Renal pelvis (tissue), 12 donors: ENCODE measurements at places on chromosomes 5 and 9.

- DNase-seq: no peak
These were observed 138.4 kb upstream of the IQGAP2 start for GRCh38 chr5:76264681-76265080.

DNA sequence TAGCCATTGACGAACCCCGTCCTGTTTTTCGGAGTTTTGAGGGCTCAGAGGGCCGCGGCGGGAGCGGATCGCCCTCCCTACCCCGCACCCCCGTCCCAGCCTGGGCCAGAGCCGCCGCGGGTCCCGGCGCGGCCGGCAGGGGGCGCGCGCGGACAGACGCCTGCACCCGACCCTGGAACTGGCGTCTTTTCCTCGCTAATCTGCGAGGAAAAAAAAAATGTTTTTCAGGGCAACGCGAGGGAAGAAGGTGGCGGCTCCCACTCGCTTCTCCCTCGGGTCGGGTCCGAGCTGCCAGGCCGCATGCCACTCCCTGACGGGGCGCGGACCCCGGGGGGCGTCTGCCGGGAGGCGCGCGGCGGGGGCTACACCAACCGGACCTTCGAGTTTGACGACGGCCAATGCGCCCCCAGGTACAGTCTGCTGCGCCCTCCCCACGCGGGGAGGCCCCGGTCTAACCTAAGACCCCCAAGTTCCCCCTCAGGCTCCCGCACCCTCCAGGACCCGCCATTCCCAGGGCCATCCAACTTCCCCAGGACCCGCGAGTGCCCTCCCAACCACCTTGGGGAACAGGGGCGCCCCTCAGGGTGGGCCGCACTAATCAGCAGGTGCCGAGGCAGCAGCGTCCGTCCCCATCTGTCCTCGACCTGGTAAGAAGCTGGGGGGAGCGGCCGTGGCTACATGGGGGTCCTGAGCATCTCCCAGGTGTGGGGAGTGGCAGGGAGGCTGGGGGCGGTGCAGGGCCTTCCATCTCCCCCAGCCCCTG lies at the start of gene KCNT1:
Gene KCNT1, plus strand, starts transcription at position 227 of the 763 bp plus-strand sequence. Its CDS starts 74 bp downstream, at position 301.
- peak; percentile 42 for DNase-seq

GRCh38 chr5:83914662-83915418 lies 194.2 kb upstream of the HAPLN1 start:
- no peak for DNase-seq

DNA sequence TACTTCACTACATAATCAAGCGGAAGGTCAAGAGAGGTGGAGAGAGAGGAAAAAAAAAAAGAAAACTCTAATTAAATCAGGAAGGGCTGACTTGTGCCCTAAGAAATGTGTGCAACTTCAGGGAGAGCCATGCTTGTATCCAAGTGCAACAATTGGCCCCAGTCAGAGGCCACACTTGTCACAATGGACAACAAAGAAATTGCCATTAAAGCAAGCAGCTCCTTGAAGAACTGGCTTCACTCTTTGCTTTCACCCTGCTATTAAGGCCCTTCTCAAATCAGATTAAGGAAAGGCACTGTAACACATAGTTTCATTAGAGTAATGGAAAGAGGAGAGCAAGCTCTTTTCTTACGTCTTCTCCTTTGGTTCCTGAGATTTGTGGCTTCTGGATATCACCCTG lies 480.9 kb upstream of the WWC1 start:
- no peak for DNase-seq

DNA sequence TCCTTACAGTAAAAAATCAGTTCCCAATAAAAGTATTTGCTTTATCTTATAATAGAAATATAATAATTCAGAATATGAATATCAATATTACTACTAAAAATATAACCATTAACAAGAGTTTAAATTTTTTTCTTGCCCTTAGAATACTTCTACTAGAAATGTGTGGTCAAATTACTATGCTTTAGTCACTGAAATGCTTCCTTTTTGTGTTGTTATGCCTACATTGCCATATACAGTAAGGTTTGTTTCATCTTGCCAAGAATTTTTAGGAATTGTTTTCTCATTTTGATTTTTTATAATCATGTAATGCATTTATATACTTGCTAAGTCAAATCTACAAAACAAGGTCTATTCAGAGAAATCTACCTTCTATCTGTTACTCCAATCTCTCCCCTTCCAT lies 181.7 kb downstream of the CDK5RAP2 start:
- DNase-seq: no peak

DNA sequence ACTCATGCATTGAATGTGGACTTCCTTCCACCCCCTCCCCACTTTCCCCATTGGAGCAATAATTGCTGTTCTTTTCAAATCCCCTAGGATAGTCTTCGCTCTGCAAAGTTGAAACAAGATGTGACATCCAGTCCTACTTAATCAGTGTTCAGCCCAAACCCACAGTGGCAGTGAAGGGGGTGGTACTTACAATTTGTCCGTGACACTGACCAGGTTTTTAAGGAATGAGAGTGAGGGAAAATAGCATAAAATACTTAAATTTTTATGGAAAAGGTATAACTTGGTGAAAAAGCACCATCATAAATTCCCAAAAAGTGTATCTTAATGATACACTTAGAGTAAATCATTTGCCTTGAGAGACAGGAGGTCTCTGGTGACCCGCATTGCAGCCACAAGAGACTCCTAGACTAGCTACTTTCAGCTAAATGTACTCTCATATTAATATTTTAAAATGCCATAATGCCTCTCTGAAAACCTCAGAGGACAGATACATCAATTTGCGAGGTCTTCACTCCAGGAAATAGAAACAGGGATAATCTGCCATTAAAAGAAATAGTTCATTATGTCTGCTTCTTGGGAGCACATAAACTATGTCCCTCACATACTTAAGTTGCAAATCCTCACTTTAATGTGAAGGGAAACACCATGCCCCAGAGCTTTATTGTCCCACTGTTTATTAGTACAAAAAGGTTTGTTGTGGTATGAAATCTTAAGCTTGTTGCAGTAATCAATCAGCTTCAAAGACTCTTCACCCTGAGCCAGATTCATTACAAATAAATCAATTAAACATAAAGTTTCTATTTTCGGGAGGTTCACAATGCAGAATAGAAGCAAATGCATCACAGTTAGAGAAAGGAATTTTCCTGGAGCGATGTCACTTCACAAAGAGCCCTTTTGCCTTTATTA lies 343.6 kb upstream of the ISL1 start:
- DNase-seq: no peak

- DNase-seq: no peak
These were observed 7.0 kb downstream of the MAMDC4 start for GRCh38 chr9:136858844-136859757.

DNA sequence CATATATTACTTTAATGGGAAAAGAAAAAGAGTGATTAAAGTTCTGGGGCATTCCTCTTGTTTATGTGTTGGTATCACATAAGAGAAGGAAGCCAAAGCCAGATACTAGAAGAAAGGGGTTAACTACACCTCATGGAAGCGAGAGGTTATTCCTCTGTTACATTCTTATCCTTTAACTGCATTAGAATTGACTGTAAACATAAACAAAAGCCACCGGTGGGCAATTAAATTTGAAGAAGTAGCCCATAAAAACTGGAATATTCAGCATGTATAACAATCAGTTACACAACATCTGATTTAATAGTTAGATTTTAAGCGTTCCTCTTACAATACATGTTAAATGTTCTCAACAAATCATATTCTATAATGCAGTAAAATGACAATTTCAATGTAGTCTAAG lies 18.8 kb downstream of the POU5F2 start:
- DNase-seq: no peak

DNA sequence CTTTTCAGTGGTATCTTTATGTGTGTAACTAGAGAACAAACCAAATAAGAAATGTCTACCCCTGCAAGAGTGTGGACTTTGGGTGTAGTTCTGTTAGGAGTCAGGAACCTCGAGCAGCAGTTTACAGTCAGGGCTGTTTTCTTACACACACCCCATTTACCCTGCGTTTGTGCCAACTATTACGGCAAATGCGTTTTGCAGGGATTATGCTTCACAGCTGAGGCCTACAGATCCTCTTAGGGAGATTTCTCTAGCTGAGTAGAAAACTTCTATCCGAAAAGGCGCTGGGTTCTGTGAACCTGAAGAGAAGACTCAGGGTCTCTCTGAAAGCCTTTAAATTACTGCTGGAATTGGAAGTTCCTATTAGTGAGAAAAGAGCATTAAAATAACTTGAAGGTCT lies 51.4 kb downstream of the ACER2 start:
- no peak for DNase-seq

DNA sequence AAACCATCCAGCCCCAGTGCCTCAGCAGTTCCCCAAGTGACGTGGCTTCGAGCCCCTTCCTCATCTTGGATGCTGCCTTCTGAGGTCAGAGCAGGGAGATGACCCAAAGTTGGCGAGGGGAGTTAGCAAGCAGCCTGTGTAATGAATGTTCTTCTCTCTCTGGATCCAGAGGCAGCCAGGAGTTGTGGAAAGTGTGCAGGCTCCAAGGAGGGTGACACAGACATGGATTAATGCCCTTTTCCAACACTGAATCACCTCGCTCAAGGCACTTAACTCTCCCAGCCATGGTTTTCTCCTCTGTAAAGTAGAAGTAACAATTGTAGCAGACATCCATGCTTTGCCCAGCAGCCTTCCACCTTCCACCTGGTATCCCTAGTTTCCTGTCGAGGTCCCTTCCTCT lies 64.6 kb upstream of the HAND1 start:
- DNase-seq: no peak
